ENCODE measurements at places on chromosomes 5 and 9. TPM values are rescaled to one million over a fixed set of nuclear protein-coding genes. Genes with fewer than 3 reads are reported as not detected.

GRCh38 chr9:109037946-109038715, 24.8 kb upstream of the CTNNAL1 start:
- no peak for DNase-seq
- no peak overlapping the region for H3K4me3 ChIP-seq
- no peaks in the 10 kb centered on the region for H3K4me1 ChIP-seq

DNA sequence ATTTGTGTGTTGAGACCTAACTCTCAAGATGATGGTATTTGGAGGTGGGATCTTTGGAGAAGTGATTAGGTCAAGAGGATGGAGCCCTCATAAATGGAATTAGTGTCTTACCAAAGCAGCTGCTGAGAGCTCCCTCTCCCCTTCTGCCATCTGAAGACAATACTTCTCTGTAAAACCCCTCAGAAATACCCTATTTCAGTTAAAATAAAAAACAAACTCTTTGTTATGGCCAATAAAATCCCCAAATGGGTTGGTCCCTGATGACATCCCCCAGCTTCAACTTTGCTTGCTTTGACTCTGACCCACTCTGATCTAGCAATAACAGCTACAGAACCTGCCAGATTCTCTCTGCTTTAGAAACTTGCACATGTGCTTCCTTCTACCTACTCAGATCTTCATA, 100.9 kb downstream of the SNCAIP start:
- peaks cover 3% of the 10 kb centered on the region for H3K27me3 ChIP-seq
- peaks cover 12% of the 10 kb centered on the region for H3K4me1 ChIP-seq
- no peak overlapping the region for H3K4me3 ChIP-seq
- no peaks in the 10 kb centered on the region for H3K36me3 ChIP-seq

GRCh38 chr5:40547557-40547956, 132.2 kb upstream of the PTGER4 start:
- H3K36me3 ChIP-seq = peaks cover 3% of the 10 kb centered on the region
- H3K4me3 ChIP-seq = peak overlapping the region; percentile 19
- H3K4me1 ChIP-seq = peaks cover 11% of the 10 kb centered on the region

GRCh38 chr9:105510024-105510423, 47.9 kb upstream of the FKTN start:
- H3K4me3 ChIP-seq = no peak overlapping the region
- peaks cover 15% of the 10 kb centered on the region for H3K36me3 ChIP-seq
- no peak for DNase-seq
- no peaks in the 10 kb centered on the region for H3K4me1 ChIP-seq

DNA sequence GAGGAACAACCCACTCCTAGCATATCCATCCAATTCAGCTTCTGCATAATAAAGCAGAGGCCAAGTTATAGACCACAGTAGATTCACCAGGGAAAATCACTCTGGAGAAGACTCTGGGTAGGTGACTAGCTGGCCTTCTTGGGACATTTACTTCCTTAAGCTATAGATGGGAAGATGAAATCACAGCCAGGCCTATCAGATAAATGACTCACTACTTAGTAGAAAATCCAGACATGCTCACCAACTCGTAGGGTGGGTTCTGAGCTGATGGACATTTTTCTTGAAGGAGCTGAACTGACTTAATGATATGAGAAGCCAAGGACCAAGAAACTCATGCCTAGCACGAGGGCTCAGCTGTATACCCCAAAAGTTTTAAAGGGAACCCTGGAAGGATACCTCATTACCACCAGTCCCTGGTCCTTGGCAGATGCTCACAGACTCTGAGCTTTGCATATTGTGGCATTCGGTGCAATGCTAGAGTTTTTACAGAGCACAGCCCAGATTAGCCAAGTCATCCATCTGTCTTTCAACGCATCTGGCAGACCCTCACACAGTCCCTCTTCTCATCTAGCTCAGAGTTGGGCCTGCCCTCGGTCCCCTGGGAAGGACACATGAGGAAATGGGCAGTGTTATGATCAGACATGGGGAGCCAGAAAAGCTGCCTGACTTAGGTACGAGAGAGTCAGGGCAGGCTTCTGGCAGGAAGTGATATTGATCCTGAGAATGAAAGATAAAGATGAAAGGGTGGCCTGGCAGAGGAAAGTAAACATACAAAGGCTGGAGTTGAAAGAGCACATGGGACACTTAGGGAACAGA, 15.0 kb downstream of the ACSL6 start:
- H3K27me3 ChIP-seq = no peaks in the 10 kb centered on the region
- H3K36me3 ChIP-seq = no peaks in the 10 kb centered on the region
- no peak for DNase-seq
- peaks cover 23% of the 10 kb centered on the region for H3K4me1 ChIP-seq

Gene KIF24
- 12.3 TPM for total RNA-seq

DNA sequence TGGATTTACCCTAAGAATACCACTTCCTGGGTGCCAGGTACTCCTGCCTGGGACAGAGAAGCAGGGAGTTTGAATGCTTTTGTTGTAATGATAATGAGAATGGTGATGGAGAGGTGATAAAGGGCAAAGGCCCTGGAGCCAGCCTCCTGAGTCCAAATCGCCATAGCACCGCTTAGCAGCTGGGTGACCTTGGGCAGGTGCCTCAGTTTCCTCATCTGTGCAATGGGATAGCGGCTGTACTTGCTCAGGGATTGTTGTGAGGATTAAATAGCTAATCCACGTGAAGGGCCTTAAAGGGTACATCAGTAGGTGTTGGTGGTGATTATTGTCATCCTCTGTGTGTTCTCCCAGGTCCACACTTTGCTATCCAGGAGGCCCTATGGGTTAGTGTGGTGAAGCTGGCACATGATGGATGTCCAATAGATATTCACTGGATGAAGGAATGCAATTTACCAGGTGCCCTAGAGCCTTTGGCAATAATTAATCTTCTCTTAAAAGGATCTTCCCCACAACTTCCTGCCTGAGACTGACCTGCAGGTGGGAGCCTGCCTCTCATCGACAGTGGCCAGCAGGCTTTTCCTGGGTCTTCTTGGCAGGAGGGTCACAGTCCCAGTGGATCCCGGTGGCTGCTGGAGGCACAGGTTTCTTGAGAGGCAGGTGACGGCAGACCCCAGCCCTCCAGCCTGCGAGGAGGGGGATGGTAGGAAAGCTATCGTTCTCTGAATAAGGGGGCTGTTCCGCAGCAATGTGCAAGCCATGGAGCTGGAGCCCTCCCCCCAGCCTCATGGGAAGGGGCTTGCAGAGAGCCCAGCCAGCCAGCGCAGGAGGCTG, 160.2 kb downstream of the MACROH2A1 start:
- no peak overlapping the region for H3K27ac ChIP-seq
- peaks cover 3% of the 10 kb centered on the region for H3K27me3 ChIP-seq
- no peaks in the 10 kb centered on the region for H3K4me1 ChIP-seq

Gene LCN6
- not detected for total RNA-seq

- no peak overlapping the region for H3K4me3 ChIP-seq
- no peak overlapping the region for H3K27ac ChIP-seq
- H3K27me3 ChIP-seq = no peaks in the 10 kb centered on the region
- no peaks in the 10 kb centered on the region for H3K4me1 ChIP-seq
- no peak for DNase-seq
These were observed 532.4 kb downstream of the DNAH5 start for GRCh38 chr5:13412040-13412595.

Gene TAF7
- total RNA-seq = 100 TPM

- H3K27me3 ChIP-seq = no peaks in the 10 kb centered on the region
- peak overlapping the region; percentile 47 for H3K4me3 ChIP-seq
- DNase-seq = no peak
- H3K36me3 ChIP-seq = no peaks in the 10 kb centered on the region
- H3K27ac ChIP-seq = peak overlapping the region; percentile 79
- H3K4me1 ChIP-seq = peaks cover 72% of the 10 kb centered on the region
These were observed 76.8 kb downstream of the PTPN3 start for GRCh38 chr9:109421026-109421970.

- DNase-seq = no peak
- no peaks in the 10 kb centered on the region for H3K27me3 ChIP-seq
- no peak overlapping the region for H3K27ac ChIP-seq
These were observed 87.0 kb downstream of the SMIM23 start for GRCh38 chr5:171872666-171873065.

- peaks cover 19% of the 10 kb centered on the region for H3K4me1 ChIP-seq
- no peak overlapping the region for H3K4me3 ChIP-seq
- H3K27ac ChIP-seq = no peak overlapping the region
- no peak for DNase-seq
- no peaks in the 10 kb centered on the region for H3K36me3 ChIP-seq
These were observed 586.6 kb upstream of the CDH18 start for GRCh38 chr5:20574576-20574975.

Gene PLGRKT
- total RNA-seq = 24.6 TPM

DNA sequence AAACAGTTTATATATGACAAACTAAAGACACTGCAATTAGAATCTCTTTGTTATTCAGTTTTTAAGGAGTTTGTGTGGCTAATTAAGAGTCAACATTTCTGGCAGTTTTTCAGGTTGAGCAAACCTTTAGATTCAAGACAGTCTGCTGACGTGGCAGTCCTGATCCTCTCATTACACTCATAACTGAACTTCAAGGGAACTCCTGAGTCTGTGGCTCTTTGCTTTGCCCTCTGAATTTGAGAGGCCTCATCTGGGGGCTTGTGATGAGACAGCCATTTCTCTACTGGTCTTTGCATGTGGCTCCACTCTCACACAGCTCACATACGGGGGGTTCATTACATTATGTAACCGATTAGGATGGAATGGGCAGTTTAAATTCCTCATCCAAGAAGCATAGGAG, 182.9 kb upstream of the MEF2C start:
- DNase-seq = no peak
- no peak overlapping the region for H3K27ac ChIP-seq
- H3K27me3 ChIP-seq = no peaks in the 10 kb centered on the region
- H3K36me3 ChIP-seq = no peaks in the 10 kb centered on the region
- H3K4me1 ChIP-seq = peaks cover 14% of the 10 kb centered on the region
- H3K4me3 ChIP-seq = no peak overlapping the region

DNA sequence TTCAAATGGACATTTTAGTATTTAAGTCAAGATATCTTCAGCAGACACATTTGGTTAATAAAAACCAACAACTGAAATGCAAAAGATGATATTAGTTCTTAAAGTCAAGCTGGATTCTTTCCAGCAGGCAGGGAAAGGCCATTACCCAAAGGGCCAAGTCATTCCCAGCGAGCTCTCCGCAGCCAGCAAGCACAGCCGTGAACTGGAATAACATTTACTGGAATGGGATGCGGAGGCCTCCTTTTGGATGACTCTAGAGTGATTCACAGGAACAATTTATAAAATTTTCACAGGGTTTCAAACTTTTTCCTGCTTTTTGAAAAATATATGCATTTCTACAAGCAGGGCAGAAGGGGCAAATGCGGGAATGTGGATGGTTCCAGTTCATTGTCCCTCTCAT, 76.6 kb upstream of the DAB2 start:
- no peaks in the 10 kb centered on the region for H3K36me3 ChIP-seq
- H3K27me3 ChIP-seq = no peaks in the 10 kb centered on the region
- no peak for DNase-seq

- peaks cover 12% of the 10 kb centered on the region for H3K4me1 ChIP-seq
- DNase-seq = no peak
- no peak overlapping the region for H3K27ac ChIP-seq
- no peaks in the 10 kb centered on the region for H3K27me3 ChIP-seq
These were observed 48.9 kb downstream of the PTPN3 start for GRCh38 chr9:109449036-109449798.

- H3K27me3 ChIP-seq = no peaks in the 10 kb centered on the region
- no peak overlapping the region for H3K27ac ChIP-seq
- H3K4me1 ChIP-seq = no peaks in the 10 kb centered on the region
- DNase-seq = no peak
- H3K4me3 ChIP-seq = no peak overlapping the region
These were observed 13.7 kb upstream of the CAMSAP1 start for GRCh38 chr9:135920973-135921585.

DNA sequence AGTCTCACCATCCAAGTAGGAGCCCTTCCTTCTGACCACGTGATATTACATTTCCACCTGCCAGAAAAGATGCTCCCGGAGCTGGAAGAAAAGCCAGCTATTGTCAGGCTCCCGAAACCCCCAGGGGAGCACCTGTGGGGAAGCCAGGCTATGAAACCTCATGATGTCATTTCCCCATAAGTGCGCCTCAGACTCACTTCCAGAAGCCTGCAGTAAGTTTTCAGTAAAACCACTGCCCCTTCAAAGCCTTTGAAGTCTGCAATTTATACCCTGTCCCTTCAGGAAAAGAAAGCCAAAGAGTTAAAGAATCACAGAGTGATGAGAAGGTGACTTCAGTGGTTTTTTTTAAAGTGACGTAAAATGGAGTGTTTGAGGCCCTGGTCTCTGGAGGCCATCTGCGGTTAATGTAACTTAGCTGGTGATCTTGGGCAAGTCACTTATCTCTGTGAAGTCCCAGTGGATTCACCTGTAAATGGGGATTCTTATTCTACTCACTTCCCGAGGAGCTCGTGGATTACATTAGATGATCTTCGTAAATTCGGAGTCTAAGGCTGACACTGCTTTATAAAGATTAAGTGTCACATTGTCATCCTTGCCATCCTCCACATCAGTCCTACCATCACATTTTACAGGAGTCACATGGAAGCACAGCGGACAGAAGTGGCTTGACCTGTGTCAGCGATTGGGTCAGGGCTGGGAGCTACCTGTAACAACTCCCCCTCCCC, 2.6 kb upstream of the SEMA6A start:
- peaks cover 19% of the 10 kb centered on the region for H3K4me1 ChIP-seq
- peaks cover 36% of the 10 kb centered on the region for H3K27me3 ChIP-seq
- DNase-seq = no peak
- peak overlapping the region; percentile 99 for H3K4me3 ChIP-seq

DNA sequence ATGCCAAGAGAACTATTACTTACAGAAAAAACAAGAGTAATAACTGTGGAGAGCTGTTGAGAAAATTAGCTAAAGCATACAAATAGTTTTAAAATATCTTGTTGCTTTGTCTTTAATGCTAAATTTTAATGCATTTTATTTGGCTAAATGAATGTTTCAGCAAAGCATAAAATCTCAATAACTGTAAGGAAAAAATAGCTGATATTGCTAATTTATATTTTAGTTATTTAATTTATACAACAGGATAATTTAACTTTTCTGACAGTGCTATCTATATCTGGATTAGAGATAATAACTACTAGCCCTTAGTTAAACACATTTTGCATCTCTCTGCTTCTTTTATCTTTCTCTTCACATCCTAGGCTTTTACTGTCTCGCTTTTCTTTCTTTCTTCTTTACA, 1014.9 kb upstream of the COX7C start:
- H3K36me3 ChIP-seq = no peaks in the 10 kb centered on the region
- no peak overlapping the region for H3K4me3 ChIP-seq
- no peak overlapping the region for H3K27ac ChIP-seq
- H3K27me3 ChIP-seq = no peaks in the 10 kb centered on the region

GRCh38 chr5:17156463-17156862, 61.0 kb upstream of the BASP1 start:
- peaks cover 14% of the 10 kb centered on the region for H3K4me1 ChIP-seq
- no peaks in the 10 kb centered on the region for H3K27me3 ChIP-seq
- H3K4me3 ChIP-seq = no peak overlapping the region
- H3K27ac ChIP-seq = no peak overlapping the region

- no peak overlapping the region for H3K4me3 ChIP-seq
- H3K4me1 ChIP-seq = peaks cover 13% of the 10 kb centered on the region
- peak overlapping the region; percentile 60 for H3K27ac ChIP-seq
- no peaks in the 10 kb centered on the region for H3K36me3 ChIP-seq
These were observed 98.3 kb upstream of the BOD1 start for GRCh38 chr5:173714551-173715428.

- H3K36me3 ChIP-seq = no peaks in the 10 kb centered on the region
- no peaks in the 10 kb centered on the region for H3K4me1 ChIP-seq
- H3K4me3 ChIP-seq = no peak overlapping the region
- no peak overlapping the region for H3K27ac ChIP-seq
These were observed 315.8 kb downstream of the SH3GL2 start for GRCh38 chr9:17894501-17895160.

- no peak overlapping the region for H3K27ac ChIP-seq
- no peak for DNase-seq
- no peaks in the 10 kb centered on the region for H3K36me3 ChIP-seq
- H3K27me3 ChIP-seq = no peaks in the 10 kb centered on the region
These were observed 633.2 kb downstream of the DMRTA1 start for GRCh38 chr9:23079798-23080197.

Data from neural crest cell (in vitro differentiated cells).